ENCODE measurements at places on chromosomes 1 and 21.
A peak's percentile ranks its signal among the peaks of the same experiment; 100 is the strongest.

GRCh38 chr1:61152469-61153105, 70.2 kb downstream of the NFIA start:
- no peak for DNase-seq

DNA sequence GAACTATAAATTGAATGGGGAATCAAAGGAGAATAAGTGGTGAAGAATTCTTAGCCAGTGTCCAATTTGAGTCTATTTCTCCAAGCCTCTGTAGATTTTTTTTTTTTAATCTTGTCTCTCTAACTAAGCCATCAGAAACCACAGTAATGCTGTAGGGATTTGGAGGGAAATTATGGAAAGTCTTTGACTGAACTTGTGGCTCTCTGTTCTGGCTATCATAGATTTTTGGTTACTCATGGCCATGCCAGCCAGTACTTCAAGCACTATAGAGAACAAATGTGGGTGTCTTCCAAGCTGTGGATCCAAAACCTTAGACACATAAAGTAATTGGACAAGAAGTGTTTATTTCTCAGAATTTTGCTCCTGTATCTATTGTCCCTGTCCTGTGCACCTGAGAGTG, 147.9 kb downstream of the LRRC40 start:
- no peak for DNase-seq

- no peak for DNase-seq
These were observed 16.1 kb downstream of the RGS4 start for GRCh38 chr1:163085041-163085903.

DNA sequence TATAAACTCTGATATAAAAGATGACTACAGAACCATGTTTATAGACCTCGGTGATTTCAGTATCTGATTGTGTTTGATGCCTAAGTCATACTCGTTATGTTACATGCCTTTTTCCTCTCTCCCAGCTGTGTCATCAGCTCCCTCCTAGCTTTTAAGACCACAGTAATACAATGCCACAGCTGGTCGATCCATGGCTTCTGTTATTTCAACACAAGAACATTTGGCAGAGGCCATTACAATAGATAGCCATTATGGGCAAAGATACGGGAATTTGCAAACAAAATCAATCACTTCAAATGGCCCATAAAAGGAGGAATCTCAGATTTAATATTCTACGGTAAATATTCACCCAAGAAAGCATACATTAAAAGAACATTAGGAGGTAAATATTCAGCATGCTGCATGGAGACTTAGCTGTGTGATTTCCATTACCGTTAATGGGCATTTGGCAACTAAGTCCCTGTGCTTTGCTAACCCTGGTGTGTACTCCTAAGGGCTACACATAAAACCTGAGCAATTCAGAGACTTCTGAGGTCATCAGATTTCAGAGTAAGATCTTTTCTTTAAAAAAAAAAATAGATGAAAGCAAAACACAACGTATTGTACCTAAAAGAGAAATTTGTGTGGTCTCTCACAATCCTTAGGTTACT, 153.4 kb downstream of the PIGK start:
- no peak for DNase-seq

DNA sequence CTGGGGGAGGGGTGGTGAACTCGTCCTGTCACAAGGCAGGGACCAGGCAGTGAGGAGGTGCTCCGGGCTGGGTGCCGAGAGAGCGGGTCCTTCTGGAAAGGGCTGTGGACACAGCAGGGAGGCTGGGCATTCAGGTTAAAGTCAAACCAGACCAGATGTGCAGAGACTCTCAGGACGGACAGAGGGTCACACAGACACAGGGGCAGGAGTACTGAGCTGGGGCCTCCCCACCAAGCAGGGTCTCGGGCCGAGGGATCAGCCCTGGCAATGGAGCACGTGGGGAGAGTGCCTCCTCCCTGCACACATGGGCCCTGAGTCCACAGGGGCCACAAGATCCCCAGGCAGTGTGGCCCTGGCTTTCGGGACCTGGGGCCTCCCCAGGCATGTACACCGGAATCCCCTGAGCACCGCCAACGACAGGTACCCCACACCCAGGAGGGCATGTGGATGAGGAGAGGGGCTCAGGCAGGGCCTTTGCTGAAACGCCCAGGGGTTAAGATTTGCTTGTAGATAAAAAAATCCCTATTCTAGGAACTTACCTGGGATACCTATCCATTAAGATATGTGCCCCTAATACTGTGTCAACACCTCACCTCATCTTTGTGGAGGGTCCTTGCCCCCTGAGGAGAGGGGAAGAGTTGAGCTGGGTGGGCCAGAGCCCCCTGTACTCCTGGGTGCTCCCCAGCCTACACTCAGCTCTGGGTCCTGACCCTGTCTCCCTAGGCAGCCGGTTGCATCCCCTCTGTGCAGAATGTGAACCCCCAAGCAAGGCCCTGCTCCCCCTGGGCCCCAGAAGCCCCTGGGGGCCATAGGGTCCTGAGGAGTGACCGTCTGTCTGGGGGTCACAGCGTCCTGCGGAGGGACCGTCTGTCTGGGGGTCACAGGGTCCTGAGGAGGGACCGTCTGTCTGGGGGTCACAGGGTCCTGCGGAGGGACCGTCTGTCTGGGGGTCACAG, 46.9 kb upstream of the ADARB1 start:
- DNase-seq = peak; percentile 22

- DNase-seq = no peak
These were observed at the start of gene FCAMR for GRCh38 chr1:206970446-206970845. Gene FCAMR, minus strand, starts transcription at chr1:206970460. Its CDS starts 335 bp downstream, at chr1:206970125.

GRCh38 chr1:118321840-118322239, 136.8 kb upstream of the SPAG17 start:
- no peak for DNase-seq

DNA sequence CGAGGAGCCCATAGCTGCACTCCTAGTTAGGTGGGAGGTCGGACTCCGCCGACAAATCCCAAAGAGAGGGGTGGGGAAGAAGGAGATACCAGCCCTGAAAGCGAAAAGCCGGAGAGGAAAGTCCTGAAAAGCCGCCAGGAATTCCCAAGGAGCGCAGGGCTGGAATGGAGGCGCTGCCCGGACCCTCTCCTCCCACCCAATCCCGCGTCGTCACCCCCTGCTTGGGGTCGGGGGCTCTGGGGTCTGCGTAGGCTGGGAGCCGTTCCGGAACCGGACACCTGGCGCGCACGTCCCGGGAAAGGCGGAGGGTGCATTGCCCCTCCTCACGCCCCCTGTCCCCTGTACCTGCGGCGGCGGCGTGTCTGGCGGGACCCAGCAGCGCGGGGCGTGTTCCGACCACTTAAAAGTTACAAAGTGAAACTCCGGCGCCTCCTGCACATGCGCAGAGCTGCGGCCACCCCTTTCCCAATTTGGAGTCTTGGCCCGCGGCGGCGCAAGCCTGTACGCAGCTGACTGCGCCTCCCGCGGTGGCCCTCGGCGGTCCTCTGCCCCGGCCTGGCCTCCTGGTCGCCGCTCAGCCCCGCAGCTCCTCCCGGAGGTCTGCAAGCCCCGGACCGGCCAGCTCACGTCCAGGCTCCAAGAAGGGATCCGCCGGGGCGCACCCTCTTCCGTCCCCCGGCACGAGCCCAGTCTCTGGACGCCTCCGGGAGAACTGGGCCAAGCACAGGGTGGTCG, at the start of gene TMEM63A:
Gene TMEM63A, minus strand, starts transcription at position 422 of the 735 bp plus-strand sequence. CDS start 4,800 bp downstream, outside the sequence.
- peak; percentile 89 for DNase-seq

GRCh38 chr1:118859999-118860398, 128.1 kb downstream of the TBX15 start:
- no peak for DNase-seq

DNA sequence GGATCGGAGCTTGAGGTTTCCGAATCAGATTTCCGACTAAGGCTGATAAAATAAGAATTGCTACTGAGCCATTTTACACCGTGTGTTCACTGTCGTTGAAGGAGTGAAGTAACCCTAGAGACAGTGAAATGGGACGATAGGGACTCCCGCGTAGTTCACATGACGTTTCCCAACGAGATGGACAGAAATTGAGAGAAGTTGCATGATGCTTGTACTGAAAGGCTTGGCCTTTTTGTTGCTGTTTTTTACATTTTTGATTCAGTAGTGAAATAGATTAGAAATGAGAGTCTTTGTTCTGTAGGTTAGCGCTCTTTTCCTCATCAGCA, 1.2 kb downstream of the KHDRBS1 start:
- DNase-seq = no peak

- DNase-seq = no peak
These were observed 88.6 kb downstream of the ADAMTS1 start for GRCh38 chr21:26756491-26757159.

- peak; percentile 62 for DNase-seq
These were observed 8.7 kb upstream of the UMODL1 start for GRCh38 chr21:42062236-42063022.

DNA sequence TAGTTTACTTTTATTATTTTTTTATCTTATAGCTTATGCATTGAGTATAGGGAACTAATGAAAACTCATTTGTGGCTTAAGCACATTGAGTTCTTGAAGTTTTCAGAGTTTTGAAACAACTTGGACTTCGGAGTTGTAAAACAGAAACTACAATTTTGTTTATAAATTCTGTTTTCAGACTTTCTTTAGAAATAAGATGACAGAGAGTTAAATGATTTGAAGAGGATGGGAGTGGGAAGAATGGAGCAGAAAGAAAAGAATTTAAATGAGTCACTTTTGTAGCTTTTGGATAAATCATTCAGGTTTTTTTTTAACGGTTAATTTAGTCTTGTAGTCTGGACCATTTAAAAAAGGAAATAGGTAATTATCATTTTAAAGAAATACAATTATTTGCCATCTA, 32.3 kb downstream of the INKA2 start:
- no peak for DNase-seq

DNA sequence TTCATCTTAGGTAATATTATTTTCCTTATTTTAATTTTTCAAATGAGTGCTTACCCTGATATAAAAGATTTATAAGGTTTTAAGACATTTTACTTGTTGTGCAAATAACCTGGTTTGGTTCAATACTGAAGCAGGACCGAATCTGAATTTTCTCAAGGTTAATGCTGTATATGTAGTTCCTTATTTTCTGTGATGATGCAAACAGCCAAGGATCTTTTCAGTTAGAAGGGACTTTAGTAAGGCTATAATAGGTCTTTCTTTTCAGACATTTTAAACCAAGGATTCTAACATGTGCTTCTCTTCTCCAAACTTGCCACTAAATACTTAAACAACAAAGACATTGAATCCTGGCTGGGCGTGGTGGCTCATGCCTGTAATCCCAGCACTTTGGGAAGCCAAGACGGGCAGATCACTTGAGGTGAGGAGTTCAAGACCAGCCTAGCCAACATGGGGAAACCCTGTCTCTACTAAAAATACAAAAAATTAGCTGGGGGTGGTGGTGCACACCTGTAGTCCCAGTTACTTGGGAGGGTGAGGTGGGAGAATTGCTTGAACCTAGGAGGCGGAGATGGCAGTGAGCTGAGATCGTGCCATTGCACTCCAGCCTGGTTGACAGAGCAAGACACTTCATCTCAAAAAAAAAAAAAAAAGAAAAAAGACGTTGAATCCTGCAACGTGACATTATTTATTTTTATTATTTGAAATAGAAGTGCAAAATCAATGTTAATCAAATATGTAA, 3.2 kb upstream of the ARPC5 start:
- DNase-seq = no peak

DNA sequence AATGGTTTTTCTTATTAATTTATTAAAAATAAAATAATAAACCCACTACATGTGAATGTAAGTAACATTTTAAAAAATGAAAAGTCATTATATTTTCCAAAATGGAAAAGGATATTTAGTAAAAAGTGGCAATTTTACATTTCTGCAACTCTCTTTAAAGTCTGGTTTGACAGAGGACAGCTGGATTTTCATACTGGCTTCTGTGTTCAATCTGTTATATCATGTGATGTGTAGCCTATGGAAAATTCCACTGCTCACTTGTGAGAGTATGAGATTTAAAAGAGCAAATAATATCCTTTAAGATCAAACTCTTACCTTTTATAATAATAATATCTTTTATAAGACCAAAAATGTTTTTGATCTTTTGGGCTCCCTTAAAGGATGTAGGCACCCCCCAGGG, 33.7 kb downstream of the PCP4 start:
- DNase-seq = no peak

GRCh38 chr1:41436281-41437010, 48.0 kb downstream of the EDN2 start:
- no peak for DNase-seq

- no peak for DNase-seq
These were observed 27.0 kb downstream of the NAV1 start for GRCh38 chr1:201565771-201566528.

GRCh38 chr1:157288492-157288891, 150.3 kb upstream of the ETV3 start:
- DNase-seq = no peak

GRCh38 chr21:25559746-25560145, 47.5 kb downstream of the MRPL39 start:
- no peak for DNase-seq

GRCh38 chr1:199333180-199333579, 694.3 kb upstream of the NR5A2 start:
- no peak for DNase-seq

GRCh38 chr1:39632682-39633417, 6.6 kb downstream of the HEYL start:
- no peak for DNase-seq

- no peak for DNase-seq
These were observed 45.3 kb upstream of the CACNA1E start for GRCh38 chr1:181438013-181438412.

GRCh38 chr1:36687312-36687711, 204.6 kb upstream of the CSF3R start:
- no peak for DNase-seq

All from left lung (tissue), 14 donors.